ENCODE measurements at places on chromosomes 5 and 9.

DNA sequence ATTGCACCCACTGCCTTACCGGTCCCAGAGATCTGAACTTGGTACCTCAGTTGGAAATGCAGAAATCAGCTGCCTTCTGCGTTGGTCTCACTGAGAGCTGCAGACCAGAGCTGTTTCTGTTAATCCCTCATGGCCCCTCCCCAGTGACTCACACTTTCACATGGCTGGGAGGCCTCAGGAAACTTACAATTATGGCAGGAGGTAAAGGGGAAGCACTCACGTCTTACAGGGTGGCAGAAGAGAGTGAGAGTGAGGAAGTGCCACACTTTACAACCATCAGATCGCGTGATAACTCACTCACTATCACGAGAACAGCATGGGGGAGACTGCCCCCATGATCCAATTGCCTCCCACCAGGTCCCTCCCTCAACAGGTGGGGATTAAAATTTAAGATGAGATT is 648.5 kb downstream of the MTRR start:
- no peak for DNase-seq

DNA sequence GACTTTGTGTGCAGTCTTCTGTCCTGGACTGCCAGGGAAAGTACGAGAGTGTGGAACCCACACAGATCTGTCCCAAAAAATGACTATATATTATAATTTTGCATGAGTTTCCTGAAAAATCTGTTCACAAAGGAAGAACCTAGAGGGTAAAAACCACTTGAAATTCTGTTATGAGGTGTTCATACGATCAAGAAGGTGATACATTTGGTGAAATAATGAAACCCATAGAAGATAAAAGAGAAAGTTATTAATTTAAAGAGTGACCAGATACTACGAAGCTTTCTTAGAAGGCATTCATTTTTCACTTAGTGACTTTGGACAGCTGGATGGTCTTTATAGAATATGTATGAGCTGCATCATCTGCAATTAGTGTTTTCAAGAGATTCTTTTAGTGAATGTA is 32.9 kb downstream of the SLC12A2 start:
- DNase-seq = no peak

DNA sequence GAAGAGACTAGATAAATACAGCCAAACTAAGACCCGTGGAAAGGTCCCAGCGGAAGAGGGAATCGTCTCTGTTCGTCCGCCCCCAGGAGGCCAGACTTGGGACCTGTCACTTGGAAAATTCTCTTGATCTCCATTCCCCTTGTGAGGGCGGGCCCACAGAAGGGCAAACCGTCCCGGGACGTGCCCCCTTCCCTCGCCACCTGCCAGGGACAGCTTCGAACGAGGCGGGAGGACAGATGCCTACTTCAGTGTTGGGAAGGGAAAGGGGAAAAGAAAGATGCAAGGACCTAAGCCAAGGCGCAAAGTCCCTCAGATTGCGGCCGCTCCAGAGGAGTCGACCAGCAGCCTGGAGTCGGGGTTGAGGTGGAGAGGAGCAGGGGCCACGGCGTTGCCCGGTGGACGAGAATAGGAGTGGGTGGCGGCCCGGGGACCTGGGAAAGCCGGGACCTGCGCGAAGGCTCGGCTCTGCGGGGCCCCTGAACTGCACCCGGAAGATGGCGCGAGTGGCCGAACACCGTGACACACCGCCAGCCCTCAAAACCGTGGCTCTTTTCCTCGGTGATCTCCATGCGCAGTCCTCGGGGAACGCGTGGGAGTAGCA is 4.4 kb upstream of the EBF1 start:
- DNase-seq = peak; percentile 64

GRCh38 chr9:76895186-76895585 is 10.7 kb downstream of the PRUNE2 start:
- no peak for DNase-seq

DNA sequence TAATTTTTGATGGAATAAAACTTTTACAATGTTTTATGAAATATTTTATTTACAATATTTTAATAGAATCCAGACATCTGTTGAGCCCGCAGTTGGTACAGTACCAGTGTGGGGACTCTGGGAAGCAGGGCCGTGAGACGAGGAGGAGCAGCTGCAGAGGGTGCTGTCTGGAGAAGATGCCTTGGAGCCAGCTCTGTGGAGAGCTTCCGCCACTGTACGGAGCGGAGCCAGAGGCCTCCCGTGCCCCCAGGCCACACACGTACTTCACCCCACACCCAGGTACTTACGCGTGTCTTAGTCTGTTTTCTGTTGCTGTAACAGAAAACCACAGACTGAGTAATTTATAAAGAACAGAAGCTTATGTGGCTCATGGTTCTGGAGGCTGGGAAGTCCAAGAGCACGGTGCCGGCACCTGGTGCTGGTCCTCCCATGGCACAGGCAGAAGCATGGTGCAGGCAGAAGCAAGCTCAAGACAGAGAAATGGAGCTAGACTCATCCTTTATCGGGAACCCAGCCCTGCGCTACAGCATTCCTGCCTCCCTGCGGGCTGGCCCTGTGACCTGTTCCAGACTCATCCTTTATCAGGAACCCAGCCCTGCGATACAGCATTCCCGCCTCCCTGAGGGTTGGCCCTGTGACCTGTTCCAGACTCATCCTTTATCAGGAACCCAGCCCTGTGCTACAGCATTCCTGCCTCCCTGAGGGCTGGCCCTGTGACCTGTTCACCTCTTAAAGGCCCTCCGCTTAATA is 23.3 kb downstream of the CEP72 start:
- DNase-seq = no peak

GRCh38 chr5:154967421-154968024 is 26.6 kb downstream of the MRPL22 start:
- peak; percentile 6 for DNase-seq

DNA sequence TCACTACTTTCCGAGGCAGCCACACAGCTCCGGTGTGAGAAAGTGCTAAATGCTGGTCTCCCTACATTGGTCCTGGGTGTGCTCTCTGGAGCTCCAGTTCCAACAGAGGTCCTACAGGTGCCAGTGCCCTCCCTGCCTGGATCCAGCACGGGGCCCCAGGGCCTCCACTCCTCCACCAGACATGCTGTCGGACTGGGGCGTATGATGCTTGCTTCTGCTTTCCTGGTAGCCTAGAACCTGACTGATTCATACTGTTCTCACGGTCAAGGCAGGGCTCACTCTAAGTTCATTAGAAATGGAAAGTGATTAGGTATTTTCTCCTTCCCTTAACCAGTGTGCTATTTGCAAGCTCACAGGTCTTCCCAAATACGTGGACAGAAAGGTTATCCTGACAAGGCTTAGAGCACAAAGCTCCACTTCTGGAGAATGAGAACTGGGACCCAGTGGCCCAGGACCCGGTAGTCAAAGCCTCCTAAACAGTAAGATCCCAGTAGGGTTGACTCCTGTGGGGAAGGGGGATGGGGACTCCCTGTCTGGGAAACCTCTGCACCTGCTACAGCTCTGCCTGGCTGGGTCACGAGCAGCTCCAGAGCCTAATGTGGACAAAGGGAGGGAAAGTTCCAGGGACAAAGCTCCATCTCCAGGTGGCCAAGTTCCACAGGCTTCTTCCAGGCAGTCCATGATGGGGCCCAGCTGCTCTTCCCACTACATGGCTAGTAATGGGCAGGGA is 98.1 kb downstream of the PAX5 start:
- DNase-seq = no peak

- DNase-seq = no peak
Measured at GRCh38 chr5:176538230-176538988, 1.2 kb upstream of the RNF44 start.

GRCh38 chr5:158953929-158954534 is 145.7 kb downstream of the EBF1 start:
- DNase-seq = no peak

DNA sequence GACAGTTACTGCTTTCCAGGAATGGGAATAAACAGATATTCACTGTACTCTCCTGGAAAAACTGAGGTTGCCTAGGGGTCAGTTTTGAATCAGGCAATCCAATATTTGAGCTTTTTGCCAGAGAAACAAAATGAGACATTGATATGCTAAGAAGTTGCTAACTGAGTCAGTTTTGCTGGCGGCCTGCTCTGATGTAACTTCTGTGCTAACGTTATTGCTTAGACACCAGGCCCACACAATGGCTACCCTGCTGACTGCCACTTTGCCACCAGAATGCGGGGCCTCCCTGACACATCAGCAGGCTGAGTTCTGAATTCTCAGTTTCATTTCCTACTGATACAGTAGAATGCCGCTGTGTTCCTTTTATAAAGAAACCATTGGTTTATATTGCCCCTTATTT is 18.2 kb upstream of the ZNF618 start:
- DNase-seq = no peak

- DNase-seq = no peak
Measured at GRCh38 chr5:8176101-8176693, 307.2 kb downstream of the MTRR start.

GRCh38 chr9:129886226-129887174 is 51.2 kb downstream of the USP20 start:
- no peak for DNase-seq

GRCh38 chr5:60888359-60889061 is 44.4 kb upstream of the ELOVL7 start:
- no peak for DNase-seq

- no peak for DNase-seq
Measured at GRCh38 chr5:158471535-158471924, 612.6 kb upstream of the CLINT1 start.

DNA sequence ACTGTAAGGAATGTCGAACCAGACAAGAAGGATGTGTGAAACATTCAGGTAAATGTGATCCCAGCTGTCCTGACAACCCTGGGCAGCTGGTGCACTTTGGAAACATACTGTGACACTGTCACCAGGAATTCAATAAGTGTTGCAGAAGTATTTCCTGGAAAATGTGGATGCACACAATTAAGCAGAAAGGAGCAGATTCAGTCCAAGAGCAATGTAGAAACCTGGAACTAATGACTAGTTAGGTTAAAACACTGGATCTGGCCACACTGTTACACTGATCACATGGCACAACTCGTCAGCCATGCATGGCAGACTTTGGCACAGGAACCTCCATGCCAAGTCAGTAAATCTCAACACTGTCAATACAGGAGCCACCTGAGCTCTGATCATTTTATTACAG is 109.0 kb downstream of the FAM174A start:
- no peak for DNase-seq

- DNase-seq = no peak
Measured at GRCh38 chr5:180330810-180331646, 22.1 kb downstream of the GFPT2 start.

DNA sequence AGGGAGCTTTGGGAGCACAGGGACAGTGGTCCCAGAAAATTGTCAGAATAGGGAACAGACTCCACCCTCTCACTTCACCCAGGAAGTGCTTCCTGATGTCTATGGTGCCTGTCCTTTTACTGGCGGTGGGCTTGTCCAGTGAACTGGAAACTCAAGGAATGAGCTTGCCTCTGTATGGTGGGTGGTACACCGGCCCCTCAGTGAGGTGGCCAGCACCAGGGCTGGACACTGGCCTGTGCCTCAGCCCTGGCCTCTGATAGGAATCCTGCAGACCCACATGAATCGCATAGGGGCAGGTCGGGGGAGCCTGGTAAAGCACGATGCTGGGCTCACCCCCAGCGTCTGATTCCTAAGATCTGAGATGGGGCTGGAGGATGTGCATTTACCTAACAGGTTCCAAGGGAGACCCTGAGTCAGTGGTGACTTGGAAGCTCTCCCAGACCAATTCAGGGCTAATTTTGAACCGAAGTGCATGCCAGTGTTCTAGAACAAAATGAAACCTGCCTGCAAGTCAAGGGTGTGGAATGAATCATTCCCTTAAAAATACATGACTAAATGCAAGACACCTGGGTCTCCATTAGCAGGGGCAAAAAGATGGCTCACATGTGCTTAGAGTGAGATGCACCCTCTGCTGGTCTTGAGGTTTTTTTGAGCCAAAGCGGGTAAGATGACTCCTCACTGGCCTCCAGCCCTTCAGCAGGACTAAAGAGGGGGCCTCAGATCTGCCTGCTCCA is 178.3 kb downstream of the HSPA4 start:
- no peak for DNase-seq

GRCh38 chr9:97889941-97890887 is 32.1 kb downstream of the TRMO start:
- peak; percentile 57 for DNase-seq

GRCh38 chr9:86469476-86470250 is 115.5 kb upstream of the TUT7 start:
- no peak for DNase-seq

DNA sequence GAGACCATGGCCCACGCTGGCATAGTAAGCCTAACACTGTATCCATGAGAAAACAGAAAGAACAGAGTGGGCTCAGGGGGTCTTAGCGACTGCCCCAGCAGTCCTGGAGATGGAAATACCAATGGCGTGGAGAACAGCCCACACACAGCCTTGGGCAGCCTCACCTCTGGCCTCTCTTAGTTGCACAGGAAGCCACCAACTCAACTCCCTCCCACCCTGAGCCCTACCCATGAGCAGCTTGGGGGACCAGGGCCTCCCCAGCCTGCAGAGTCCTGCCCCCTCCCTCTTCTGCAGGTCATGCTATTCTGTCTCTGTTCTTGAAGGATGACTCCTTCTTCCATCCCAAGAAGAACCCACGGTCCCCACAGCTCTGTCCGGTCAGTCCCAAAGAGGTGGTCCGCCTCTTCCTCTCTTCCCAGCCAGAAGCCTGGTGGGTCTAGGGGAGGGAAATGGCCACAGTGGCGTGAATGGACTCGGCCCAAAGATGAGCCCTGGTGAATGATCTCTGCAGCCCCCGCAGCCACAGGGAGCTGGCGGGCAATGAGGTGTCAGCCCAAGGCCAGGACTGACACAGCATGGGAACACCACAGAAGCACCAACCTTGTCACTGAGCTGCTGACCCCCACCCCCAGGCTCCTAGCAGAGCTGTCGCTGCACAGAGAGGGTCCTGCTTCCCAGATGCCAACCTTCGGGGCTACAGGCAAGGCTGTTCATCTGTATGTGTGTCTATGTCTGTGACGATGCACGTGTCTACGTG is 131.2 kb downstream of the ROR2 start:
- no peak for DNase-seq

DNA sequence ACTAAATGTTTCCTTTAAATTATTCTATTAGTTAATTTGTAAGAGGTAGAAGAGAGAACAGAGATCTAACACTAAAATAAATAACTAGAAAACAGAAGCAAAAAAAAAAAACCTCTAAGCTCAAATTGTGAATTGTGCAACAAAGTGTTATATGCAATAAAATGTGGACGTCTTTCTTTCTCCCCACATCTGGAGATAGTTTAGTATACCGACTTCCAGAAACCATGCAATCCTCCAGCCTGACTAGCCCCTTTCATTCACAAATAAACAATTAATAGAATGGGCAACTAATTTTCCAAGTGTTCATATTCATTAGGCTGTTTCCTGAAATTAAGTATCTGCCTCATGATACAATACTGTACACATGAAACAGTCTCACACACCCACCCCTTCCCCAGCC is 258.5 kb downstream of the BNC2 start:
- DNase-seq = no peak

DNA sequence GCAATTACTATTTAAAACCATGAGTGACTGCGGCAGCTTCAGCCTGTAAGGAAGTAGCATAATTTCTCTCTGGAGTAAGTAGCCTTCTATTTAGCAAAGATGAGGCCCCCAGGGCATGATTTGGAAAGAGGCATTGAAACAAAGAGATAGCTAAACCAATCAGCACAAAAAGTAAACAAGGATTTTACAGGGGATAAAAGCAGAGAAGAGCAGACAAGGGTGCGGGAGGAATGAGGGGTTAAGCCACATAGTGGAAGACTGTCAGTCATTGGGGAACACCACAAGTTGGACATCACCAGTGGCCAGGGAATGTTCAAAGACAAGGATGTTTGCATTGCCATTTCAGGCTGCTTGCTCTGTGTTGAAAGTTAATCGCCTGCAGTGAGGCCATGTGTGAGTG is 24.0 kb upstream of the C5orf63 start:
- DNase-seq = no peak

GRCh38 chr5:77209495-77210090 is 887 bp upstream of the PDE8B start:
- no peak for DNase-seq

GRCh38 chr5:180313677-180314505 is 22.0 kb upstream of the MAPK9 start:
- no peak for DNase-seq

Data from nephron progenitor cell (in vitro differentiated cells).